ENCODE measurements at places on chromosomes 3 and 15.
A peak's percentile ranks its signal among the peaks of the same experiment; 100 is the strongest.

DNA sequence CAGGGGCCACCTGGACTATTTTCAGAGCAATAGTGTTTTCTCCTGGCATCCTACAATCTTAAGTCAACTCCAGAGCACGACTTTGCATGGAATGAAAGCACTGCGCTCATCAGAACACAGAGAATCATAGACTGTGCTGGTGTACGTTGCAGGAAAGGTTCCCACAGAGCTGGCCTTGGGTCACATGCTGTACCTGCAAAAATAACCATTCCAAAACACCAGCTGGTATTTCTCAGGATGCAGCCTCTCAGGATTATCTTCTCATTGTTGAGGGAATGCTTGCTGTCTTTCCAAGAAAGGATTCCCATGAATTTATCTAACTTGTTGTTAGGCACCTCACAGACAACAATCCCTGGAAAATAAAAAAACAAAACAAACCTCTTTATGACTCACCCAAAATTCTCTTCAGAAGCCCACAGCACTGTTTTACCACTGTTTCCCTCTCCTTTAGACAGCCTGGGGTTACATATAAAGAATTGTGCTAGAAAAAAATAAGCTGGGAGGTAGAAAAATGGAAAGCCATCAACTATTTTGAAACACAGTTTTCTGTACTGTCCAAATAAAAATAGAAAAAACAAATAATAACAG, 131.7 kb downstream of the ATP8B4 start:
- no peak for DNase-seq

DNA sequence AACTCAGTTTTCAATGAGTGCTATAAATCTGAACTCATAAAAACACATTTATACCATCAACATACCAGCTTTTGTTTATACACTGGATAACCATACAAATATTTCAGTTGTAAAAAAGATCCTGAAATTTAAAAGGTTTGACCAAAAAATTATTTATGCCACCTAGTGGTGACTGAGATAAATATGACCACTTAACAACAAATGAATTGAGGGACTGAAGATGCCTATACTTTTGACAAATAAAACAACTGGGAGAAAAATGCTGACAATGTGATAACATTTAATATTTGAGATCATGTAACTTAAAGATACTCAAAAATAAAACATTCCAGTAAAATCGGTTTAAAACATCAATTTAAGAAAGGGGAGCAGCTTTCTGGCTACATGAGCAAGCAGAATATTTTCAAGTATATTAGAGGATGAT, 30.4 kb downstream of the ATG3 start:
- no peak for DNase-seq

- no peak for DNase-seq
Observed at GRCh38 chr3:132997404-132998185, 40.6 kb upstream of the TMEM108 start.

GRCh38 chr15:55770261-55770660, 27.3 kb upstream of the PRTG start:
- no peak for DNase-seq

GRCh38 chr3:53803124-53803815, 42.9 kb downstream of the CHDH start:
- no peak for DNase-seq

- no peak for DNase-seq
Observed at GRCh38 chr3:94184781-94185180, 121.9 kb downstream of the NSUN3 start.

DNA sequence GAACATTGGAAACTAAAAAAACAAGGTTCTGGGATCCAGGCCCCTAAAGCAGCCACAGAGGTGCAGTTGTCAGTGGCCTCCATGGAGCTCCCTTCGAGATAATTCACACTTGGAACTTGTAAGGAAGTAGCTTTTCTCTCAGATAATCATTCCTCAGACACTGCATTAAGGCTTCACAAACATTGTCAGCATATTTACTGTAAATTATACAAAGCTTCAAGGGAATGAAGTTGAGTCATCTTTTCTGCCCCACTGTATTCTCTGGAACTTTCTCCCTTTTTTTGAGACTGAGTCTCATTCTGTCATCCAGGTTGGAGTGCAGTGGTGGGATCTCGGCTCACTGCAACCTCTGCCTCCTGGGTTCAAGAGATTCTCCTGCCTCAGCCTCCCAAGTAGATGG, 7.1 kb downstream of the BLOC1S6 start:
- DNase-seq = no peak

DNA sequence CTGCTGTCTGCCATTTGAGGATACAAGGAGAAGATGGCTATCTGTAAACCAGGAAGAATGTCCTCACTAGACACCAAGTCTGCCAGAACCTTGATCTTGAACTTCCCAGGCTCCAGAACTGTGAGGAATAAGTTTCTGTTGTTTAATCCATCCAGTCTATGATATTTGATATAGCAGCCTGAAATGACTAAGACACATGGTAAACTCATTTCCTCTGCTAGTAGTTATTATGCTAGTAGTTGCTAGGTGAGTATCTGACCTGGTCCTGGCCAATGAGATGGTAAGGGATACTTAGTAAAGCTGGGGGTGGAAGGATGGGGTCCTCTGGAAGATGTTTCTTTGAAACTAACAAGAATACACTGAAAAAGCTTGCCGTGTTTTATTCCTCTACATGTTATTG, 280.7 kb upstream of the ARHGEF26 start:
- no peak for DNase-seq

DNA sequence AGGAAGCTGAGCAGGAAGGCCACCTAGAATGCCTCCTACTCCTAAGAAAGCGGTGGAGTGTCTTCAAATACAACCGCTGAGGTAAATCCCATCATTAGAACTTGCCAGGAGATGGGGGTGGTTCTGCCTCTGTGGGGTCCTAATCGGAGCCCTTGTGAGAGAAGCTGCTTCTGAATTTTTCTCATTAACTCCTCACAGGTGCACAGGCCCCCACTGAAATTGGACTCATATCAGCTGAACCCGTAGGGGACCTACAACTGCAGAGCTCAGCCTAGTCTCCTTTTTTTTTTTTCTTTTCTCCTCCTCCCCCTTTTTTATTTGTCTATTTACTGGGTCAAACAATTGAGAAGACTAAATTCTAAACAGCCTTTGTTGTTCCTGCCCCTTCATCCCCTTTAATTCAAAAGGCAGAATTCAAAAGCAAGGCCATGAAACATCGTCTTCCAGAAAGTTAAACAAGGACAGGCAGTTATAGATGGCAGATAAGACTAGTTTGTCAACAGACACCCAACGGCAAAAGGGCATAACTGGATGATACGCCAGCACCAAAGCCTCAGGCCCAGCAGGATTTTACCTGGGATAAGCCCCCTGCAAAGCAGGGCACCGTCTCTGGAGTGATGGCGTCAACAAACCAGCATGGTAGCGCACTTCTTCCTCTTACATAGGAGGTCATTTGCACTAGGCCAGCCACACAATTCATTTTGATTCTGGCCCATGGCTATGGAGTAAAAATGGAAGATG, 213.7 kb upstream of the HES1 start:
- no peak for DNase-seq

- DNase-seq = no peak
Observed at GRCh38 chr3:116322750-116323375, 122.4 kb downstream of the LSAMP start.

DNA sequence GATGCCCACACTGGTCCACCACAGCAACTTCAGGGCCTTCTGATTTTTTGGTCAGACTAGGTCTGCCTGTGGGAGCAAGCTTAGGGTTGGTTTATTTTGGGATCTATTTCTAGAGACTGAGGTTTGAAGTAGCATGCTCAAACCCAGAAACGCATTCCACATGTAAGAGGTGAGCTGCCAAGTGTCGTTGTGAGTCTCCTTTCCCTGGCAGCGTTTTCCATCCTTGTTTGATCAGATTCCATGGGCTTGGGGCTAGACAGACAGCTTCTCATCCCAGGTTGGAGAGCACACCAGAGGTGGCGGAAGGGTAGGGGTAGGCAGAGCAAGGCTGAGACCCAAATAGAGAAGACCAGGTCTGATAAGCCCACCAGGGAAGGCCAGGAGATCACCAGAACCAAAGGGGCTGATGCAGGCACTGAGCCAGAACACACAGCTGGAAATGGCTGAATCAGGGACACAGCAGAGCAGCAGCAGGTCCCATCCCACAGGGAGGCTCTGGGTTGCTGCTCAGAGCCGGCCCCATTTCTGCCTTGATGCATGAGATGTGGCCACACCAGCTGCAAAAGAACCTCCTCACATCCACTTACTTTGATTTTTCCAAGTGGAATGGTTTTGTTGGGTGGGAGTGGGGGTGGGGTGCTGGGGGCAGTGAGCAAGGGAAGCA, 186.8 kb downstream of the THSD4 start:
- DNase-seq = no peak

DNA sequence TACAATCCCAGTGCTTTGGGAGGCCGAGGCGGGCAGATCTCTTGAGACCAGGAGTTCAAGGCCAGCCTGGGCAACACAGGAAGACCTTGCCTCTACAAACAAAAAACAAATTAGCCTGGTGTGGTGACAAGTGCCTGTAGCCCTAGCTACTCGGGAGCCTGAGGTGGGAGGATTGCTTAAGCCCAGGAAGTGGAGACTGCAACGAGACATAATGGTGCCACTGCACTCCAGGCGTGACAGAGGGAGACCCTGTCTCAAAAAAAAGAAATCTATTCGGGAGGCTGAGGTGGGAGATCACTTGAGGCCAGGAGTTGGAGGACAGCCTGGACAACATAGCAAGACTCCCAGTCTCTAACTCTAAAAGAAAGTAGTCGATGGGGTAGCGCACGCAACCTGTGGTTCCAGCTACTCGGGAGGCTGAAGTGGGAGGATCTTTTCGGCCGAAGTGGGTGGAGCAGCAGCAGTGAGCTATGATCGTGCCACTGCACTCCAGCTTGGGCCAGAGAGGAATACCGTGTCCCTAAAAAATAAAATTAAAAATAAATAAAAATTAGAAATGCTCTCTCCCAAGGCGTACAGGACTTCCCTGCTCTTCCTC, 775 bp downstream of the C3orf33 start:
- no peak for DNase-seq

DNA sequence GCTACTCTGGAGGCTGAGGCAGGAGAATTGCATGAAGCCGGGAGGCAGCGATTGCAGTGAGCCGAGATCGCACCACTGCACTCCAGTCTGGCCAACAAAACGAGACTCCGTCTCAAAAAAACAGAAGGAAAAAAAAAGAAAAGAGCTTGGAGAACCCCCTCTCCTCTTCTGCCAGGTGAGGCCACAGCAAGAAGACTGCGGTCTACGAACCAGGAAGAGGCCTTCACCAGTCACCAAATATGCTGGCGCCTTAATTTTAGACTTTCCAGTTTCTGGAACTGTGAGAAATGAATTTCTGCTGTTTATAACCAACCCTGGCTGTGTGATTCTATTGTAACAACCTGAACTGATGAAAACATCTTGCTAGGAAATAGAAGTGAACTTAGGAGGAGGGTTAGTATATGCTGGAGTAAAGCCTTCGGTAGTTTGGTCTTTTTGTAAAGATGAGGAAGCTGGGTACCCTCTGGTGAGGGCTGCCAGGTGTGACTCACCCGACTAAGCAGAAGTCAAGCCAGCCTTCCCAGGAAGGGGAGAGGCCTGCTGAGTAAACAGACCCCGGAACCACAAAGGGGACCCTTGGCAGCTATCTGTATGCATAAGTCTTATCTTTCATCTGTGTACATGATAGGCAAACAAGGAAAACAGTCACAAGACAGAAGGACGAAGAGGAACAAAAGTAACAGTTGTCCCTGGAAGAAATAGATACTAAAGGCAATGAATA, 78.7 kb downstream of the KLF13 start:
- peak; percentile 16 for DNase-seq

- no peak for DNase-seq
Observed at GRCh38 chr3:29760226-29760685, 479.4 kb downstream of the RBMS3 start.

DNA sequence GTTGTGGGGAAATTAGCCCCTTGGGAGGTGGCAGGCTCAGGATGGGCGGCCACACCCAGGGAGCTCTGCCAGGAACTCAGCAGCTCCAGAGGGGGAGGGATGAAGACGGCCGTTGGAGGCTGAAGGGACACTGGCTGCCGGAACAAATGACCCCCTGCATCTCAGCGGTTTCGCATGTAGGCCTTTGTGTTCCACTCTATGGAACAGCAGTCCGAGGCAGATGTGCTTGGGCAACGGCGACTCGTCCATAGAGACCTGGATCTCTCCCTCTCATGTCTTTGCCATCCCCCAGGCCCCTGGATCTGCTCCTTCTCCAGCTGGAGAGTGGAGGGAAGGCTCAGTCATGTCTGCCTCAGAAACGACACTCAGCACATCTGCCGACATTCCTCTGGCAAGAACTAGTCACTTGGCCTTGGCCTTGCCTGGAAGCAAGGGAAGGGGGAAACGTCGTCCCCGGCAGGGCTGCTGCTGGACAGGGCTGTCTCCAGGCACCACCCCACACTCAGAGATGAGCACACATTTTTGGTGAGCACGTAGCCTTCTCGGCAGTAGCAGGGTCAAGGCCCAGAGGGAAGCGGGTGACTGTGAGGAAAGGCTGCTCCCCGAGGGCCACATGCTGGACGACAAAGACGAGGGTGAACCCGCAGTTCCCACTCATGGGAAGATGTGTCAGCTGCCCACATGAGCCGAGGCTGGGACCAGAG, 83.8 kb downstream of the ASB7 start:
- no peak for DNase-seq

DNA sequence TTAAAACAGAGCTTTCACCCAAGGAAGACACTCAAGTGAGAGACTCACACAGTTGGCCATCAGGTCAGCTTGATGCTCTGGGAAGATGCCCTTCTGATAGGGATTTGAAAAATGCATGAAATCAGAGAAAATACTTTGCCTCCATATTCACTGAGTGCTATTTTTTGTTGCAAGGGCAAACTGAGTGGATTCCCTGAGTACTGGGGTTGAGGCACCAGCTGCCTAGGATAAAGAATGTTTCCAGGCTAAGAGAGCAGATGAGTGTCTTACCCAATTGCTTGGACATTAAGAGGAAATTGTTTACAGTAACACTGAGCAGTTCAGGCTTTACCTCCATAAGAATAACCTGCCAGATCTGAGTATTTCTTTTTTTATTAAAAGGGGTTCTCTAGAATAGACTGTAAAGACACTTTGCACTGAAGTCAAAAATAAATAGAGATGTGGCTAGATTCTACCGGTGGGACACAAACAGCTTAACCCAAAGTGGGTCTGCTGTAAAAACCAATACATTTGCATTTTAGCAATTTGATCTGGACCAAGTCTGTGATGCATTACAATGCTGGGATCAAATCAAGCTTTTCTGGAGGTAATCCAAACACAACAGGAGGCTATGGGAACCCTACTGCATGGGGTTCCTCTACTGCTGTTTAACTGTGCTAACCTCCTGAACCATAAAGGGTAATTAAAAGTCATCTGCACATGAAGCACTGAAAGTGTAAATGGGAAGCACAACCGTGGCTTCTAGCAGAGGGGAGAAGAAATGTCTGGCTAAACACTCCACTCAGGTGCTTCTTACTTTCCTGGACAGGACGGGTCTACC, 238.8 kb upstream of the WNT5A start:
- DNase-seq = no peak

- no peak for DNase-seq
Observed at GRCh38 chr15:43238671-43239131, 17.9 kb upstream of the EPB42 start.
